ENCODE measurements at places on chromosomes 4 and X.

DNA sequence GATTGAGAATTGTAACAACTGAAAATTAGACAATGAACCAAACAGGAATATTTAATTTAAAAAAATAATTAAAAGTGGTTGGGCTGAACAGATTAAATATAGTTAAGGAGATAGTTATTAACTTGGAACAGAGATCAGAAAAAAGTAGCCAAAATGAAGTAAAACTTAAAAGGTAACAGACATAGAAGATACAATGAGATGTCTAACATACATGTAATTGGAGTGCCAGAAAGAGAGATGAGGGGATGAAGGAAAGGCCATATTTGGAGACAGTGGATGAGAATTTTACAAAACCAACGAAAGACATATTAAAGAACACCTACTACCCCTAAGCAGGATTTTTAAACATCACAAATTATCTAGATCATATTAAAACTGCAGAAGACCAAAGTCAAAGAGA is 8.0 kb downstream of the TBC1D9 start:
- no peak for DNase-seq

DNA sequence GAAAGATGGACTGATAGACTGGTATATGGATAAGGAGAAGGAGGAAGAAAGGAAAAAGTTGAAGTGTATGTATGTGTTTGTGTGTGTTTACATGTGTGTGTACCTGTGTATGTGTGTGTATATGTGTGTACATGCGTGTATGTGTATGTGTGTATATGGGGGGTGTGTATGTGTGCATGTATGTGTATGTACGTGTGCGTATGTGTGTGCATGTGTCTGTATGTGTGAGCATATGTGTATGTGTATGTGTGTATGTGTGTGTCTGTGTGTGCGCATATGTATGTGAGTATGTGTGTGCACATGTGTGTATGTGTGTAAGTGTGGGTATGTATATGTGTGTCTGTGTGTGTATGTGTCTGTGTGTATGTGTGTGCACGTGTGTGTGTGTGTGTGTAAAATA is 101.5 kb upstream of the KLHL13 start:
- no peak for DNase-seq

DNA sequence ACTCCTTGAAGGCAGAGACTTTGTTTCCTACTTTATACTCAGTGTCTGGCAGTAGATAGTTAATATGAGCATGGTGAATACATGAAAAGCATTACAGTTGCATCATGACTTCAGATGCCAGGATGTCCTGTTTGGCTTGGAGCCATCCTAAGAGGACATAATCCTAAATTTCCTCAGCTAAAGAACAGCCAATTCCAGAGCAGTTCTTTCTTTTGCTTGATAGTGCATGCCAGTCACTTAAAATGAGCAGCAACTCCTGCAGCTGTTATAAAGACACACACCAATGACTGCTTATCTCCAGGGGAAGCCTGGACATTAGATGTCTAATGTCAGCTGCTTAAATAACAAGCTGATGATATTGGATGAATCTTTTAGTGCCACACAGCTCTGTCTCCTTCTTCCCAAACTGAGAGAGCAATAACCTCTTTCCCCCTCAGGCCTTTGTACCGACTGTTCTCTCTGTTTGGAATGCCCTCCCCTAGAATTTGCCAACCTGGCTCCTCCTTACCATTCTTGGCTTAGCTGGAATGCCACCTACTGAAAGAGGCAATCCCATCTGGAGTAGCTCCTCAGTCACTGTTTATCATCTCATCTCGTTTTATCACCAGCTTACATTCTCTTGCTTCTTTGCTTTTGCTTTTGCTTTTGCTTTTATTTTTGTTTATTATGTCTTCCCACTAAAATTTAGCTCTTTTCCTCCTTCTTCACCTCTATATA is 100.8 kb upstream of the USP38 start:
- no peak for DNase-seq

GRCh38 chr4:60450054-60450453 is 750.1 kb upstream of the ADGRL3 start:
- no peak for DNase-seq

- DNase-seq = no peak
Measured at GRCh38 chrX:130034178-130034577, 51.7 kb downstream of the BCORL1 start.

GRCh38 chrX:31271615-31272471 is 200.0 kb upstream of the FTHL17 start:
- DNase-seq = peak; percentile 4

DNA sequence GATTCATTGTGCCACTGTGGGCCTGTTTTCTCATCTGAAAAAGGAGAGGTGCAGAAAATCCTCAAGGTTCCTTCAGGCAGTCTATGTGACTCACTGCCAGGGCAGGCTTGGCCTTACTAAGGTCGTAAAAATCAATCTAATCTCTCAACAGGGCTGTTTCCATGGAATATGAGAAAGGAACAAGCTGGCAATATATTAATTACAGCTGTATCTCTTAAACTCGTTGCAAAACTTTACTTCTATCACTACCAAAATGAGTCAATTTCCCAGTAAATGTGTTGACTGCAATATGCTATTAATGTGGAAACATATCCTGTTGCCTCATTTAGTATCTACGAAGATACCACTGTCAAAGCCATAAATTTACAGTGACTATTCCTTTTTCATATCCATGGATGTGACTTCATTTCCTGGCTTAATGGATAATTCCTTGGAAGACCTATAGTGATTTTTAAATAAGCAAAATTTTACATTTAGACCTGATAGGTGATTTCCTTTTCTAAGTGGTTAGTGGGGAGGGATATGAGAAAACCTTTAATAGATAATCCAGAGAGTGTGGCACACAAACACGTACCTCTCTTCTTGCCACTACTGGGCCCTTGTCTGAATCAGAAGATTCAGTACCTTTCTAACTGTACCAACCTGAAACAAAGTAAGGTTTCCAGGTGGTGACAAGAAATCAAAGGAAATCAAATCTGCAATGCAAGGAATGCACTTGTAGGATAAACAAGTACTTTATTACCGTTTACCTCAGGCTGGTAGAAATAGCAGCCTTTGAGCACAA is 127.4 kb upstream of the FTHL17 start:
- no peak for DNase-seq

- DNase-seq = no peak
Measured at GRCh38 chrX:111041018-111041462, 55.0 kb upstream of the PAK3 start.

- no peak for DNase-seq
Measured at GRCh38 chr4:89299153-89299791, 8.3 kb downstream of the GPRIN3 start.

DNA sequence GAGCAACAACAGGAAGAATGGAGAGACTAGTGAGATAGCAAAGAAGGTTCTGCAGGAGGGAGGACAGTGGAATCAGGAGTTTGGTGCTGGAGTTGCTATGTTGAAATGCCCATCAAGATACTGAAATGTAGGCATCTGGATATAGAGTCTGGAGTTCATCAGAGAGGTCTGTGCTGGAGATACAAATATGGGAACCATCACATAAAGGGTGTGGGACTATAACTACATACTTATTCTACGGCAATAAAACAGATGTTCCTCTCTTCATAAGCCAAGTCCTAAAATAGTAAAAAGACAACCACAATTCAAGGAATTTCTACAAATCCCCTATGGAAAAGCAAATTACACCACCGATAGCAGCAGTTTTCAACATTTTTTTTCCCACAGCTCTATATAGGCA is 1.6 kb downstream of the MED14 start:
- no peak for DNase-seq

DNA sequence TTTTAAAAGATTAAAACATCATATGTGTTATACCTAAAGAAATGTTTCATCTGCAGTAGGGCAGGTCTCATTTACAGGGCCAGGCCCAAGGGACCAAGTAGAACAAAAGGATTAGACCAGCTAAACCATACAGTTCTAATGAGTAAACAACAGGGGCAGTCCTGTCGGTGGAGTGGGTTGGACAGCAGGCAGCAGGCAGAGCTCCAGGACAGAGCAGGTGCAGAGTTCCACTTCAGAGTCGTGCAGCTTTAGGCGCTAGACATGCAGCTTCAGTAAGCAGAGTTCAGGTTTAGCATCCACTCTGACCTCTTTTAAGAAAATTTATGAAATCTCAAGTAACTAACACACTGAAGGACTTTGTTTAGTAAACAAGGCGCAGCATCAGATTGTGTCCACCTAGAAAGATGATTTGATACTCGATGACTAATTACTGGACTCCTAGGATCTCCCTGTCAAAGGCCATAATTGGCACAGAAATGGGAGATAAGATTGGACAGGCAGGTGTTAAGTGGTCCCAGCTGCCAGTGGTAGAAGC is 487.7 kb upstream of the INTU start:
- no peak for DNase-seq

DNA sequence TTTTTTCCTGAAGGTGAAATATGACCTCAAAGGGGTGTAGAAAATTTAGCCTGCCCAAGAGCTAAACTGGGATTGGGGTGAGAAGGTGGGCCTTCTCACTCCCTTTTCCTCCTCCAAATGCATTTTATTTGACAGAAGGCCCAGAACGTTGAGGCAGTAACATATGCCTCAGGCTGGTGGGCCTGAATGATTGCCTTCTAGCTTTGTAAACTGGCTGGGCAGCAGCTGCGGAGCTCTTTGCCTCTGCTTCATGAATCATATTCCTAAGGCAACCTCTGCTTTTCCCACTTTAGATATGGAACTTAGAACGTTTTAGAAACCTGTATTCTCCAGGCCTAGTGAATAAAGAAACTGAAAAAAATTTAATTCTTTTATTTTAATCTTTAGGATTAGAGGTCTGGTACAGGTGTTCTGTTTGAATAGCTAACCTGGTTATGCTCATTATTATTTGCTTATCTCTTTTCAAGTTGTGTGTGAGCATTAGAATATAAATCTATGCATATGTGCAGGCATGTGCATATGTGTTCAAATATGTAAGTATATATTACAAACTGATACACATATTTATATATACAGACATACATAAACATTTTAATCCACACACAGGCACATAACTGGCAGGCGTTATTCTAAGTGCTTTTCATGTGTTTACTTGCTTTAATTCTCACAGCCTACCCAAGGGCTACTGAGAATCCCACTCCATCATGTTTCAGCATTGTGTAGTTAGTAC is 11.5 kb downstream of the PRDM8 start:
- no peak for DNase-seq

DNA sequence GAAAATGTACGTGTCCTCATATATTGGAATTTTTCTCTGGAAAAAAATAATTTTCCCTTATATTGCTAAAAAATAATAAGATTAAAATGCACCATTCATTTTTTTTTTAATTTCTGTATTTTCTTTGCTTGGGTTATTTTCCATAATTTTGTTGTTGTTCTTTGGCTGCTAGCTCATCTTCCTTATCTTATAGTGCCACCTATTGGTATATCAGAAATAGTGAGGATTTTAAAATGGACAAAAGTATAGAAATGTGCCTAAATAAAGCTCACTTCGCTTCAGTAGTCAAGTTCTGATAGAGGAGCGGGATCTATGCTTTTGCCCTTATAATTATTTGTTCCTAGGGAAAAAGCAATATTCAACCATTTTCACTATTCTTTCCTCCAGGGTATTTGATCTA is 134.8 kb downstream of the NAP1L3 start:
- peak; percentile 58 for DNase-seq

- no peak for DNase-seq
Measured at GRCh38 chr4:81465406-81466340, 6.0 kb downstream of the RASGEF1B start.

DNA sequence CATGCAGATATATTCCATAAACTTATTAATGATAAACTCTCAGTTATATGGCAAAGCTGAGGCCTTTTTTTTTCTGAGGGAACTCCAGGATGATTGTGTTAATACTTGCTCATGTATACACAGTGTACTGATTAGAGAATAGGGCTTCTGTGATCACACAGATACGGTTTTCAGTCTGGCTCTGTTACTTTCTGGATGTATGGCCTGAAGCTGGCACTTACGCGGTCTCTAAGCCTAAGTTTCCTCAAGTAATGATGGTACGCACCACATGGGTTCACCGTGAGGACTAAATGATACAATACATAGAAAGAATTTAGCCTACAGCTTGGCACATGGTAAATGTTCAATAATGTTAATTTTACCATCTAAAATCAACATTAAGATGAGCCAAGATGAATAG is 73.8 kb downstream of the SEC24D start:
- no peak for DNase-seq

- no peak for DNase-seq
Measured at GRCh38 chr4:53113431-53114225, 251.5 kb downstream of the RASL11B start.

GRCh38 chr4:153522802-153523094 is 56.6 kb downstream of the TMEM131L start:
- DNase-seq = no peak

DNA sequence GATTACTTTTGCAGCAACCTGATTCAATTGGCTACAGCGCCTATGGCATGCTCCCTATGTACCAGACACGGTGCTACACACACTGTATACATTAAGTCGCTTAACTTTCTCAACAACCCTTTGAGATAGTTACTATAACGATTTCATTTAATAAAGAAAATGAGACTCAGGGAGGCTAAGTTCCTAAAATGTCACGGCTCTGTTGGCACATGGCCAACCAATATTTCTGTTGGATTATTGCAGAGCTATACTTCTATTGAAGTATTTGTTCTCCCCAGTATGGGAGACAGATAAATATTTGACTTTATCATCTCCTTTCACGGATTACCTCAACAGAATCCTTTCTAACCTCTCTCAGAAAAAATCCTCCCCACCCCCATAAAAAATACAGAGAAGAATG is 25.3 kb downstream of the CLNK start:
- no peak for DNase-seq

DNA sequence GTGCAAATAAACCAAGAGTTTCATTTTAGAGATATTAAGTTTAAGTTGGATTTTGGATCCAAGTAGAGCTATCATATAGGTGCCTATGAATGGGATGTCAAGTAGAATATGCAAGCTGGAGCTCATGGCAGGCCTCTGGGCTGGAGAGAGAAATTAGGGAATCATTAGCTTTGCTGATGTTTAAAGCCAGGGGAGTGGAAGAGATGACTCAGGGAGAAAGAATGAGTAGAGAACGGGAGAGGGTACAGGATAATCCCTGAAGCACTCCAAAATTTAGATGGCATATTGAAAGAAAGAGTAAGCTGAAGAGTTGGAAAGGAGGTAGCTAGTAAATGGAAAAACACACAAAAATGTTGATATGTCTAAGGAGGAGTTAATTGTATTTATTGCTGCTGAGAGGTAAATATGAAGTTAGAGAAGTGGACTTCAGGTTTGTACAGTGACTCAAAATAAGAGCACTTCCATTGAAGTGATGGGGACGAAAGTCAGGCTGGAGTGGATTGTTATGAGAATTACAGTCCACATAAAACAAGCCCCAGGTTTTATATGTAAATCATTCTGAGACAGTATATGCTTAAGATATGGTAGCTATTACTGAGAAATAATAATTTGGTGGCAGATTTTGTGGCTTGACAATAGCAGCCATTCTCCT is 72.5 kb upstream of the GRXCR1 start:
- DNase-seq = no peak

GRCh38 chr4:150938873-150939499 is 76.1 kb downstream of the LRBA start:
- no peak for DNase-seq

GRCh38 chr4:24770032-24770584 is 25.3 kb upstream of the SOD3 start:
- DNase-seq = peak; percentile 36

Data from RKO (cell line).